ENCODE measurements at places on chromosomes 4 and X.

- no peak for DNase-seq
Observed at GRCh38 chr4:98998551-98998950, 3.0 kb downstream of the METAP1 start.

- DNase-seq: no peak
Observed at GRCh38 chr4:37124800-37125199, 119.7 kb upstream of the NWD2 start.

DNA sequence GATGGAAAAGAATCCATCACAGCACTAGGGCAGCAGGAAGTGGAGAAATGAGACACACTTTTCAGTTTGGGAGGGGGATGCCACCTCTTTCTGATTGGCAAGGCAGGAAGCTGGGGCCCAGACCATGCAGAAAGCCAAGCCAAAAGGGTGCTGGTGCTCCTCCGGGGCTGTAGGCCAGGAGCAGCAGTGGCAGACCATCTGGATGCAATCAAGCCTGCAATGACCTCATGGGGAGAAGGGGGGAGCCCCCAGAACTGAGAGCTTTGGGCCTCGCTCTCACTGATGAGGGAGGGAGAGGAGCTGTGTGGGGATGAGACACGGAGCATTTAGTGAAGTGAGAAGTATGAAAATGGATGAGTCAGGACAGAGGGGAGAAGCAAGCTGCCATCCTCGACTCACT lies 141.3 kb upstream of the NALF2 start:
- DNase-seq: no peak

DNA sequence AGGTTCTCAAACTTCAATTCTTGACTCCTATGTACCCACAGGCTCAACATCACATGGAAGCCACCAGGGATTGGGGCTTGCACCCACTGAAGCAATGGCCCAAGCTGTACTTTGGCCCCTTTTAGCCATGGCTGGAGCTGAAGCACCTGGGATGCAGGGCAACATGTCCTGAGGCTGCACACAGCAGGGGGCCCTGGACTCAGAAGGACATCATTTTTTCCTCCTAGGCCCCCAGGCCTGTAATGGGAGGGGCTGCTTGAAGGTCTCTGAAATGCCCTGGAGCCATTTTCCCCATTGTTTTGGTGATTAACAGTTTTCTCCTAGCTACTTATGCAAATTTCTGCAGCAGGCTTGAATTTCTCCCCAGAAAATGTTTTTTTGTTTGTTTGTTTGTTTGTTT lies 465.1 kb upstream of the PCDH10 start:
- no peak for DNase-seq

DNA sequence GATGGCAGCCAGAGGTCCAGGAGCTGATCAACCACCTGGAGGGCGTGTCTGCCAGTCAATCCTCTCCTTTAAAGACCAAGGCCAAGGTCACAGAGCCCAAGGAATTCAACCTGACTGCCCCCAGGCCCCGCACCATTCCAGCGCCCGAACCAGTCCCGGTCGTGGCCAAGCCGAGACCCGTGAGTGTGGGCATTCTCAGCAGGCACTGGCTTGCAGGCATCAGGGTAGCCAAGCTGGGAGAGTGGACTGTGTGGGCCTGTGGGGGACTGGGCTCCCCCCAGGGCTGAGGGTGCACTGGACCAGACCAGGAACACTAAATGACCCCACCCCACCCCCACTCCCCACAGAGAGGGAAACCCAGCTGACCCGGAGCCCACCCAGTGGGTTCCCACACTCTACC lies 23.8 kb upstream of the RNF4 start:
- DNase-seq: no peak

- no peak for DNase-seq
Observed at GRCh38 chr4:139973616-139974015, 180.4 kb downstream of the MAML3 start.

DNA sequence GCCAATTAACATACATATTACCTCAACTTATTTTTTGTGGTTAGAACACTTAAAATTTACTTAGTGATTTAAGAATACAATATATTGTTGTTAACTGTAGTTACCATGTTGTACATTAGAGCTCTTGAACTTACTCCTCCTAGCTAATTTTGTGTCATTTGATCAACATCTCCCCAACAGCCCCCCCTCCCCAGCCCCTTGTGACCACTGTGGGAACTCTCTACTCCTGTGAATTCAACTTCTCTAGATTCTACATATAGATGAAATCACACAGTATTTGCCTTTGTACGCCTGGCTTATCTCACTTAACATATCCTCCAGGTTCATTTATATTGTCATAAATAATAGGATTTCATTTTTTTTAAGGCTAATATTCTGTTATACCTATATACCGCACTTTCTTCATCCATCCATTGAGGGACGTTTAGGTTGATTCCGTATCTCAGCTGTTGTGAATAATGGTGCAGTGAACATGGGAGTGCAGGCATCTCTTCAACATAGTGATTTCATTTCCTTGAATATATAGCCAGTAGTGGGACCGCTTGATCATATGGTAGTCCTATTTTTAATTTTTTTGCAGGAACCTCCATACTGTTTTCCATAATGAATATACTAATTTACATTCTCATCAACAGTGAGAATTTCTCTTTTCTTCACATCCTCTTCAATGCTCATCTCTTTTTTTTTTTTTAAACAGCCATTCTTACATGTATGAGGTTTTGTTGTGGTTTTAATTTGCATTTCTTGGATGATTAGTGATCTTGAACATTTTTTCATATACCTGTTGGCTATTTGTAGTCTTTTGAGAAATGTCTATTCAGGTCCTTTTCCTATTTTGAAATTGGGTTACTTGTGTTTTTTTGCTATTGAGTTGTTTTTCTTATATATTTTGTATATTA lies 66.8 kb downstream of the RAPGEF2 start:
- no peak for DNase-seq

DNA sequence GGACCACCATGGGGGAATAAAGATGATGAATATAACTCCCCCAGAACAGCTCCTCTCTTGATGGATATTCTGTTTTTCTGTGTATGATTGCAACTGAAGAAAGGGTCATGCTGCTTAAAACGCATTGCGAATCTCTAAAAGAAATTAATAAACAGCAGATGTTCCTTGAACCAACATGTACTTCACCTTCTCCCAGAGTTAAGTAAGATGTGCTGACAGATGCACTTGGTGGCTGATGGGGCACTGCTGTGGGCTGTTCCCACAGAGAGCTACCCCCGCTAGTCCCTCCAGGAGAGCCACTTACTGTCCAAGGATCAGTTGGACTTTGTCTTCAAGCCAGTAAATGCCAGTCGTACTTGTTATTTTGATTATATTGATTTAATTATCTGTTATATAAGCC lies 26.3 kb upstream of the C4orf54 start:
- DNase-seq: no peak

GRCh38 chr4:64330143-64330542 lies 79.1 kb downstream of the TECRL start:
- peak; percentile 20 for DNase-seq

GRCh38 chr4:122692641-122693520 lies 39.6 kb upstream of the BBS12 start:
- peak; percentile 49 for DNase-seq

DNA sequence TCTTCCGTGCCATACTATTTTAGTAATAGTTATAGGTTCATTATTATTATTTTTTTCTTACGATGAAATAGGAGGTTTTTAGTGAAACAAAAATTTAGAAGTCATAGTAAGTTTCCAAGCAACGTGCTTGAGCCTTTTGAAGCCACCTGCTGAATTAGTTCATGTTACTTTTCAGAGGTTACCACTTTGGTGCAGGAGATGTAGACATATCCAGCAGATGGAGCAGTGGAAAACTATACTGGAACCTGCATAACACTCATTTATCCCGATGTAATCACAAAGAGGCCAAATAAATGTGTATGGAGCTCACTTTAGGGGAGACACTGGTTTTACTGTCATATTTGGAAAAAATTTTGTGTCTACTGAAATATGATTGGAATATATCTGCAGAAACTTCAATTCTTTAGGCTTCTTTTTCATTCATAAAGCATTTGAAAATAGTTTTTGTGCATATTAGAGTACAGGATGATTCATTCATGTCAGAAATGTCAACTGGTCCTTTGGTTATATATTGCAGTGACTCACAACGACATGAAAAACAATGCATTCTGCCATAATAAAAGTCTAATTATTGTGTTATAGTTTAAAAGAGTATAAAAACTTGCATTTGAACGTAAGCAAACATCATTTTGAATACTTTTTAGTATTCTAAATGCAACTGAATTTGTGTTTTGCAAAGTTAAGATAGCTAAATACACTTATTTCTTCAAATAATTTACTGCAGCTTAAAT lies 2182.9 kb upstream of the TENM3 start:
- peak; percentile 9 for DNase-seq

- DNase-seq: peak; percentile 64
Observed at GRCh38 chr4:82898322-82899243, 2.0 kb upstream of the THAP9 start.

GRCh38 chrX:133786382-133786781 lies 199.0 kb downstream of the GPC3 start:
- no peak for DNase-seq

DNA sequence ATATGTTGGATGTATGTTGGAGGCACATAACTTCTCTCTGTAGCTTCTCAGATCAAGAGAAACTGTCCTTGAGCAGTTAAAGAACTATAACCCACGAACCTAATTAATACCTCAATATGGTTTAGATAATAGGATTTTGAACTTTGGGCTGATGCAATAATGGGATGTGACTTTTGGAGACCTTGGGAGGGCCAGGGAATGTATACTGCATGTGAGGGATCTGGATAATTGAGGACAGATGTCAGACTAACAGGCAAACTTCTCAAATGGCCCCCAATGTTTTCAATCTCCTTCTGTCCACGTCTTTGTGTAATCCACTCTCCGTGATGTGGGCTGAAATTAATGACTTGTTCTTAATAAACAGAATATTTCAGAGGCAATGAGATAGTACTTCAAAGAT lies 202.2 kb upstream of the FAT4 start:
- DNase-seq: no peak

DNA sequence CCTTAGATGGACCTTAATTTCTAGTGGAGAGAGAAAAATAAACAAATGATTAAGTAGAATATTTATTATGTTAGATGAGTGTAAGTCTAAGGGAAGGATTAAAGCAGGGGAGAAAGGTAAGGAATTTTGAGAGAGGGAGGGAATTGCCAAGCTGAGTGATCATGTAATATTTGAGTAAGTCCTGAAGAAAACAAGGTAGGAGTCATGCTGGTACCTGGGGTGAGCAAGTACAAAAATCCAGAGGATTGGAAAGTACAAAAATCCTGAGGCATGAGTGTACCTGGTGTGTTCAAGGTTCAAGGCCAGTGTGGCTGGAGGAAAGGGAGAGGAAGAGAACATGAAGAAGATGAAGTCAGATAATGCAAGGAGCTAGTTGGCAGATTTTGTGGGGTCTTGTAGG lies 87.2 kb upstream of the MYOZ2 start:
- DNase-seq: peak; percentile 70

GRCh38 chrX:283115-283845 lies 2.1 kb downstream of the PLCXD1 start:
- peak; percentile 76 for DNase-seq
